LNCaP clone FGC (cell line): ENCODE measurements at places on chromosomes 7 and 10.

DNA sequence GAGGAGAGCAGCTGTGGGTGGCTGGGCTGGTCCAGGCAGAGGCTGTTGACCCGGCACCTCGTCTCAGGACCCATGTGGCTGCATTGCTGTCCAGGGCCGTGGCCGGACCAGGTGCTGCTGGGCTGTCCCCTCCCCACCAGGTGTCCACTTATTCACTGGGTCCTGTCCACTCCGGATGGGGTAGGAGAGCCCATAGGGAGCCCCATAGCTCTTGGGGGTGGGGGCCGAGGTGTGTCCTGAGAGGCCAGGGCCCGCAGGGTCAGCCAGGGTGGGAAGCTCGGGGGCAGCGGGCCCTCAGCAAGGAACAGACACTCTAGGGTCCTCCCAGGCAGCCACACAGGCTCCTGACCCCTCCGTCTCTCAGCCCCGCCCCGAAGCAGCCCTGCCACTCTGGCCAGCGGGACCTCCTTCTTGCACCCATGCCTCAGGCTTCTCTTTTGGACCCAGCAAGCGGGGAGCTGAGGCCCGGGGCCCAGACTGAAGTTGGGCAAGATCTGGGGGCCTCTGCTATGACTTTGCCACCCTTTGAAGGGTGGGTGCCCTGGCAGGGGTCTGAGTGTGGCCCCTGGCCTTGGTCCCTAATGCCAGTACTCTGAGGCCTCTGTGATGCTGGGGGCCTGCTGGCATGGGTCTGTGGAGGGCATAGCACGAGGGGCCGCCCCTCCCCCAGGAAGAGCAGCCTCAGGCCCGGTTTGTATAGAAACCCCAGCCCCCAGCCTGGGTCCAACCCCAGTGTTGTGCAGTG is 86.4 kb downstream of the NKX6-2 start:
- no peak for DNase-seq

GRCh38 chr7:148914208-148914777 is 30.2 kb upstream of the EZH2 start:
- DNase-seq, result no peak

GRCh38 chr10:119653209-119653608 is 2.0 kb downstream of the BAG3 start:
- DNase-seq, result peak; percentile 66

DNA sequence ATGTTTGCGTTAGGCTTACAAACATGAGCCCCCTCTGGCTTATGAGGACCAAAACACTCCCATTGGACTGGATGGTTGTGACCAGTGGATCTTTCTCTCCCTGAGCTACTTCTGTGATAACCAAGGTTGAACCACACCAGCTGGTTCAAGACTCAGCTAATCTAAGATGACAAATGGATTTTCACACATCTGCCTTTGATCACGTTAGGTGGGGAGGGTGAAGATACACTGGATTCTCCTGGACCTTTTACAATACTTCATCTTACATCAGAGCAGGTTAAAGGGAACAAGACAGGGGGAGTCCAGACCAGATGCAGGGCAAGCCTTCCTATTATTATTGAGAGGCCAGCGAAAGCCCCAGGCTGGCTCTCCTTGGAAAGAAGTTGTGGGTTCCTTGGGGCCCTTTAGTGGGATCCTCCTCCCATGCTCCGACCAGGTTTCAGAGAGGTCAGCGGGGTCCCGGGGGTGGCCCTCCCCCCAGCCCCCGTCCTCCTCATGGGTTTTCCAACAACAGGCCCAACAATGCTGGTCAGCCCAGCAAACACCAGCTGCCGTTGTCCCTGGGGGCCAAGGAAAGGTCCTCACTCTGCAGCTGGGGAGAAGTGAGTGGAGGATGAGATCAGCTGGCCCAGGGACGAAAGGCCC is 2.8 kb downstream of the GFRA1 start:
- no peak for DNase-seq

- DNase-seq, result no peak
Observed at GRCh38 chr7:4772306-4772705, 3.1 kb upstream of the AP5Z1 start.

DNA sequence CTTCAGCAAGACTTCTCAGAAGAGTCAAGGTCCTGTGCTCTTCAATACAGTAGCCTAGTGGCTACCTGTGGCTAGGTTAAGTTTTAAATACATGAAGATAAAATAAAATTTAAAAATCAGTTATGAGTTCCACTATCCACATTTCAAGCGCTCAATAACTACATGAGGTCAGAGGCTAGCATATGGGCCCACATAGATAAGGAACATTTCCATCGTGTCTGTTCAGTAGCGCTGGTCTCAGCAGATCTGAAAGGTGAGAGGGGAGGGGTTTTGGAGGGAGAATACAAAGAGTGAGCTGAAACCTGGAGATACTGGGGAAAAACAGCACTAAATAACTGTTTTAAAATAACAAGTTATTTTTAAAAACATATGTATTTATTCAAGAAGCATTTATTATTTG is 219.0 kb downstream of the TRIL start:
- DNase-seq, result no peak

- no peak for DNase-seq
Observed at GRCh38 chr7:20030915-20031362, 186.2 kb downstream of the MACC1 start.

GRCh38 chr7:118281196-118281595 is 56.7 kb downstream of the ANKRD7 start:
- DNase-seq, result no peak

- no peak for DNase-seq
Observed at GRCh38 chr10:59575269-59575668, 134.4 kb downstream of the SLC16A9 start.

DNA sequence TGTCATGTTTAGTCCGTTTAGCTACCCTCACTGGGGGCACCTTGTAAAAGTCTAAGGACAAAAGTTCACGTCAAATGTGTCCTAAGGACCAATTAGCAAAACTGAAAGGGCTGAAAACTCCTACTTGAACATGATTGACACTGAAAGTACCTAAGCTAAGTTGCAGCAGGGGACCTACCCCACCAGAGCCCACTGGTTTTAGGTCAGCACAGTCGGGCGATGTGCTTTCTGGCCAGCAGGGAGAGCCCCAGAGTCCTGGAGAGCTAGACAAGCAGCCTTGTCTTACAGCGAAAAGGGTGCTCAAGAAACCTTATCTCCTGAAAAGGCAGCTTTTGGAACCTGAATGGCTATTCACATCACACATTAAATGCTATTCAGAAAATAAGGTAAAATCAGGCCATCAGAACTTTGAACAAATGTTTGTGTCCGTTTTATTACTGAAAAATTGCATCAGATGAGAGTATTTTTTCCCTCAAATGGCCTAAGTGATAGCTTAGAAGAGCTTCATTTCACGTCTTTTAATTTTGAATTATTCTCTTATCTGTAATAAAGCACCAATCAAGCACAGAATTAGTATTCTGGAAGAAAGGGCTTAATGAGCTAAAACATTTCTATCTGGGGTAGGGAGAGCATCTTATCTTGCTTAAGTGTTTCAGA is 52.2 kb upstream of the MKI67 start:
- DNase-seq, result peak; percentile 10

DNA sequence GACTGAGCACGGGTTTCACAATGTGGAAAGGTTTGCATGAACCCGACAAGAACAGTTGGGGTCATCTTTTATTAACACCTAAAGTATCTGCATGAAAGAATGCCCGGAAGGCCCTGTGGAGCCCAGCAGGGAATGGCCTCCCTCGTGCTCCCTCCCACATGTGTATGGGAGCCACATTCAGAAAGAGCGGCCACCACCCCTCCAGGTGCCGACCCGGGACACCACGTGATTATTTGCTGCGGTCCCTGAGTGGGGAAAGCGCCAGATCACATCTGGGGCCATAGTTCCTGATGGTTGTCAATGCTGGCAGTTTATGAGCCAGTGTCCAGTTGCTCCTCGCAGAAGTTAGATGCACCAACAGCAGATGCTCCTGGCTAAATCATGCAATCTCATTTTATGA is 571.4 kb downstream of the TCERG1L start:
- no peak for DNase-seq

- no peak for DNase-seq
Observed at GRCh38 chr10:75969031-75969430, 537.6 kb downstream of the LRMDA start.

GRCh38 chr7:47884675-47885074 is 63.6 kb downstream of the PKD1L1 start:
- DNase-seq, result no peak

DNA sequence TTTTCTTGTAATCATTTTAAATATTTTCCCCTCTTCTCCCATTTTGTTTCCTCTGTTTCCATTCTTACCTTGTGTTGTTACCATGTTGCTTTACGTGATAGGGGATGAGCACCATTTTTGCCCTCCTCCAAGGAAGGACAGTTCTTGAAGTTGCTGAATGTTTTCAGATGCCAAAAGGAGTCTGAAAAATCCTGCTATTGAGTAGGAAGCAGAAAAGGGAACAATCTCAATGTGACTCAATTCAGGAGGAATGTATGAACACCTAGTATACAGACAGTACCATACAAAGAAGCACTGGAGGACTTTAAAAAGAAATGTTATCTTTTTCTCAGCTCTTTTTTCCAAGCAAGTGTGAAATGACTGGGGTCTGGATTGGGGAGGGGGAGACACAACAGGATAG is 5.1 kb upstream of the NAMPT start:
- DNase-seq, result no peak

GRCh38 chr7:75055155-75055554 is 18.4 kb downstream of the RCC1L start:
- no peak for DNase-seq

DNA sequence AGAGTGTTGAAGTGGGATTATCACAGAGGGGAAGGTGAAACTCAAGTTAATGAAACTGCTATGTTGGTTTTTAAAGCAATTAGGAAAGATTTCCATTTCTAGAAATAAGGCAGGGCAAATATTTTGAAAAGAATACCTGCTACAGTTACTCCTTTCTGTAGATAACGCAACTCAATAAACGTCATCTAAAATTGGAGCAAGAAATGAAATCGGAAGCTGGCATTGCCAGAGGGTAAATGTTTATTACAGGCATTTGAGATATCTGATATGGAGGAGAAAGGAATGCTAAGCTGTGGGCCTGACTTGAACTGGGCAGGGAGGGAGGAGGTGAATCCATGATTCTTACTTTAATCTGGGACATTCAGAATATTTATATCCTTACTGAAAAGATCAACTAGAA is 217.0 kb upstream of the ADARB2 start:
- no peak for DNase-seq

DNA sequence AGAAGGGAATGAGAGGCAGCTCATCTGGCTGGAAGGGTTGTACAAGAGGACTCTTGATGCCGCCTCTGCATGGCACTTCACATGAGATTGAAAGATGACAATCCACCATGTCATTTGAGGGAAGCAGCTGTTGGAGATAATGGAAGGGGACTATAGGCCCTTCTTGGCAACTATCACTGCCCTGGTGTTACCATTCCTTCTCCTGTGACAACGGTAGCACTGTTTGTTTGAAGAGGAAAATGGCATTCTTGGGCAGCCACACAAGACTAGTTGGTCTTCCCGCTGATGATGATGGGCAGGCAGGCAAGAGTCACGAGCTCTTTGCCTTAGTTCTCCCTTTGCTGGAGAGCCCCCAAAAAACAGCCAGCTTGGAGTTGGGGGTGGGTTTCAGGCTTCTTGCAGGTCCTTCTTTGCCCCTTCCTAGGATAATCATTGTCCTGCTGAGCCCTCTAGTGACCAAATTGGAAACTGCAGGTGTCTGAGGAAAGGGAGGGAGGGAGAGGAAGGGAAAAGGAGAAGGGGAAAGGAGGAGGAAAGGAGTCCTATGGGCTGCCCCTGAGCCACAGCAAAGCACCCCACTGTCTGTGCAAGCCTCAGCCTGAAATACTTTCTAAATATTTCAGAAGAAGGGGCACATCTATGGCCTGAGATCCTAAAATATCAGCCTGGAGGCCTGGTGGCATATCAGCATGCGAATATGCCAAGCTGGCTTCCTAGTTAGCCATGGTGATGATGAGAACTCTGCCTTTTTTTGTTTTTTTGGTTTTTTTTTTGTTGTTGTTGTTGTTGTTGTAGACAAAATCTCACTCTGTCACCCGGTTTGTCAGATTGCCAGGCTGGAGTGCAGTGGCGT is 165.6 kb upstream of the KMT2E start:
- no peak for DNase-seq

DNA sequence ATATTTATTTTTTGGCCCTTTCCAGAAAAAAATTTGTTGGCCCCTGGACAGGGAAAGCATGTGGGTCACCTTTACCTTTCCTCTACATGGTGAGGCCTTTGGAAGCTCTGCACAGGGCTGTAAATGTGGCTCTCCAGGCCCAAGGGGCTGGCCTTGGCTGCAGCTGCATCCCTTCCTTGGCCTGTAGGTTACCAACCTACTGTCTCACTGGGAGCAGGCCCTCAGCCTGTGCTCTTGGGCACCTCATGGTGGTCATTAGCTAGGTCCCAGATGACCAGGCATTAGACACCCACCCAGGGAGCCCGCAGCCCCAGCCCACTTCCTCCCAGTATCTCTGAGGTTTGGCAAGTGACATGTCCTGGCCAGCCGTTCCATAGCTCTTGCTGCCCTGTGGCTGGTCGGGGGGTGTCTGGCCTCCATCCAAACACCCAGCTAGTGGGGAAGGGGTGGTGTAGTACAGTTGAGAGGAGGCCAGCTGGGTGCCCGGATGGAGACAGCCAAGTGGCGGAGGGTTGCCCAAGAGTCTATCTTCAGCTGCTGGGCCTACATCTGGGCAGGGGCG is 7.1 kb upstream of the CPA5 start:
- DNase-seq, result no peak

DNA sequence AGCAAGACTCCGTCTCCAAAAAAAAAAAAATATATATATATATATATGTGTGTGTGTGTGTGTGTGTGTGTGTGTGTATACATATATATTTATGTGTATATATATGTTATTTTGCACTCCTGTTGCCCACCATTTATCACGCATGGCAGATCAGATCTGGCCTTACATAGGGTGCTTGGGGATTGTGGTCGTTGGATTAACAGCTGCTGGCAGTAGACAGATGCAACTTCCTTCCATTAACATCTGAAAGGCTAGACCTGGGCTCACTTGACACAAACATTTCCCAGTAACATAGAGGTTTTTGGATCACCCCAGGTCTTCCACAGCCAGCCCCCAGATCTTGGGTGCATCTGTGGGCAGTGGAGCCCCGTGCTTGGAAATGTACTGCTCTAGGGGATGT is 40.8 kb upstream of the DLD start:
- DNase-seq, result no peak

DNA sequence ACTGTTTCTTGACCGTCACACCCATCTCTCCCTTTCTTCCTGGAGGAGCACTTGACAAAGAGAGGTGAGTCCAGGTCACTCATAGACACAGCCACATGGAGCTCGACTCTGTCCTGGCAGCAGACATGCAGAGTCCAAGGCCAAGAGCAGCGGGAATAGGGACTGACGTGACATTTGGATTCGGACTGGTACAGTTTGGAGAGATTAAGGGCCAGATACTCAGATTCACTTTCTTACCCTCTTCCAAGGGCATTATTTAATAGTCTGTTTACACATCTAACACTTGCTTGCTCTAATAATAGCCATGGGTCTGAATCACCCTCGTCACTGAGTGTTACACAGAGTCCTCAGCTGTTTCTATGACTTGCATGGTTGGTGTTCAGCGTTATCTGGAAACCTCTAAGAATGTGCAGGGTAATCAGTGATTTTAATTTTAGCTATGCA is 39.2 kb upstream of the OTUD1 start:
- DNase-seq, result peak; percentile 10

DNA sequence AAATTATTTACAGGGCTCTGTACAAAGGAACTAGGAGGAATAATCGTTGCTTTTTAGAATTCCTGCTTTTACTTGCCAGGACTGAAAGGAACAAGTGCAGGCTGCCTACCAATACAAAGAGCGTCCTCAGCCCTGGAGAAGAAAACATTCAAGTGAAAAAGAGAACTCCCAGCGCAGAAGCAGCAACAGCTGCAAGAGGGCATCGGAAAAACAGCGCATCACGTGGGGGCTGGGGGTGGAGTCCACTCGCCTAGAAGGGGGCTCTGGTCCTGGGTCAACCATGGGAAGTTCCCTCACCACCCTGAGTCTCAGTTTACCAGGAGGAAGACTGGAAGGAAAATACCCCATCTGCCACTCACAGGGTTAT is 385 bp upstream of the C10orf90 start:
- DNase-seq, result no peak
